ENCODE measurements at places on chromosomes 6 and 20. TPM values are rescaled to one million over a fixed set of nuclear protein-coding genes. Genes with fewer than 3 reads are reported as not detected.

Gene TOX2
- 0.83 TPM for total RNA-seq

Gene ELMO2
- total RNA-seq = 44.0 TPM

Gene FUCA2
- total RNA-seq = 22.0 TPM

Gene CSTF1
- total RNA-seq = 35.0 TPM

Gene PI3
- 45.4 TPM for total RNA-seq

Gene MRS2
- 23.0 TPM for total RNA-seq

Gene CD109
- 82.5 TPM for total RNA-seq

Gene HLA-DRB5
- not detected for total RNA-seq

Gene FRS3
- 4.5 TPM for total RNA-seq

Gene TMEM170B
- total RNA-seq = 0.83 TPM

Gene GMPR
- 0.51 TPM for total RNA-seq

Gene ATAT1
- 5.2 TPM for total RNA-seq

Gene LAMA2
- 0.50 TPM for total RNA-seq

Gene RNF8
- total RNA-seq = 15.2 TPM

Gene BHLHE23
- total RNA-seq = not detected

Gene CFAP61
- total RNA-seq = 0.67 TPM

- DNase-seq = no peak
These were observed 116.7 kb downstream of the JPH2 start for GRCh38 chr20:44070139-44070900.

DNA sequence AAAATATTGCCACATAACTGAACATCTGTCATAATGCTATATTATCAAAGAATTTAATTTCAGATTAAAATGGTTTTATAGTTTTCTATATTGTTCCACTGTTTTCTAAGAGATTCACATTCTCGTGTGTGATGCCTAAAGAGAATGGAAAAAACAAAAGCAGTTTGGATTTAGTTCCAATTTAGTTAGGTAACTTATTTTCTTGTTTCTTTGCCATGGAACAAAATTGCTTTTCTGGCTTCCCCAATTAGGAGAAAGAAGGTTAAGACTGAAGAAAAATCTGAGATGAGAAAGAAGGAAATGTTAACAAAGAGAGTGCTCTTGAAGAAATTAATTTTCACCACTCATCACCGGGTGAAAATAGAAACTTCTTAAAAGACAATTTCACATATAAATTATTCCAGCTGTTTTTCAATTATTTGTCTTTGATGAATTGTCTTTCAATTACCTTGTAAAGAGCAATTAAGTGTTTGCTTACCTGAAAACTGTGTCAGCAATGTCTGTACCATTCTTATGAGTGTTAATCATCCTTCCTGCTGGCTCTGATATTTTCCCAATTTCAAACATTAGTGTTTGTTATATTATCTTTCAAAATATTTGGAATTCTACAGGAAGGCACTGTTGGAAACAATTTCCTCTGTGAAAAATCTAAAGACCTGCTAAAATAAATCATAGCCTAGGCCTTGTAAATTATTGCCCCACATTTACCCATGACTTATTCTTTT is 19.5 kb downstream of the PHACTR2 start:
- DNase-seq = no peak

- no peak for DNase-seq
These were observed 44.4 kb upstream of the MAP7 start for GRCh38 chr6:136594671-136595070.

DNA sequence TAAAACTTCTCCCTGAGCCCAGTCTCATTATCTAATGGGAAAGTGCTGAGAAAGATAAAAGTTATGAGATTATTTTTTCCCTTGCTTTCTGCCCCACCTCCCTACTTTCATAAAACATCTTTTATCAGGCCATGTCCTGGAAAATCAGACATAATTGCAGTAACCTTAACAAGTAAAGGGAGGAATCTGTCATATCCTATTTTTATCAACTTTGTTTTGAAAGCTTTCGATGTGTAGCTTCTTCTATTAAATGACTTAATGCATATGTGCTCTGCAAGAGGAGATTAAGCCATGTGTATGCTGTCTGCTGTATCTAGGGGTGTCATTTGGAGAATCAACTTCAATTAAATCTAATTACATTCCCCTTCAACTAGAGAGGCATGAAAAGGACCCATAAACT is 408.9 kb downstream of the CBLN4 start:
- DNase-seq = no peak

DNA sequence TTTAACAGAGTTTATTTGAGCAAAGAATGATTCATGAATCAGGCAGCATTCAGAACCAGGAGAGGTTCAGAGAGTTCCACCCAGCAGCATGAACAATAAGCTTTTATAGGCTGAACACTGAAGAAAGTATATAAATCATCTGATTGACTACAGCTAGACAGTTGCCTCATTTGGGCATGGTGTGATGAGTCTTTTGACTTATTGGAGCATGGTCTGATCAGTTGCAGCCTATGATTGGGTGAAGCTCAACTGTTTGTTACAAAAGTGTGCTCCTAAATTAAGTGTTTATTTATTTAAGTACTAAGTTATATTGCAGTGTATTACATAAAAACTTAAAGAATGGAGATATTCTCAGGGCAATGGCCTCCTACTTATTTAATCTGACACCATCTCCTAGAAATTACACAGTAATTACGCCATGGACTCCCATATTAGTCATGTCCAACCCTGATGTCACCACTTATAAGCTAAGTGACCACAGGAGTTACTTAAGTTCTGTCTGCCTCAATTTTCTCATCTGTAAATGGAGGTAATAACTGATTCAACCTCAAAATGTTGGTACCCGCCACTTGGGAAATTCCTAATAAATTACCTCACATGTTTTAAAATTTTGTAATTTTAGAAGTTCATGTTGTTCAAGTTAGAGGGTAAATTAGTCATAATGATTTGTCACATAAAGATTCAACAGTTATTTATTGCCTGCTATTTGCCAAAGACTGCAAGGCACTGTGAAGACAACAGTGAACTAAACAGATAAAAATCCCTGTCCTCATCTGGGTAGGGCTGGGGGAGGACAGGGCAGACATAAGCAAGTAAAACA is 15.2 kb upstream of the ROS1 start:
- DNase-seq = peak; percentile 98

- no peak for DNase-seq
These were observed 3.0 kb downstream of the VSTM2L start for GRCh38 chr20:37905671-37906613.

DNA sequence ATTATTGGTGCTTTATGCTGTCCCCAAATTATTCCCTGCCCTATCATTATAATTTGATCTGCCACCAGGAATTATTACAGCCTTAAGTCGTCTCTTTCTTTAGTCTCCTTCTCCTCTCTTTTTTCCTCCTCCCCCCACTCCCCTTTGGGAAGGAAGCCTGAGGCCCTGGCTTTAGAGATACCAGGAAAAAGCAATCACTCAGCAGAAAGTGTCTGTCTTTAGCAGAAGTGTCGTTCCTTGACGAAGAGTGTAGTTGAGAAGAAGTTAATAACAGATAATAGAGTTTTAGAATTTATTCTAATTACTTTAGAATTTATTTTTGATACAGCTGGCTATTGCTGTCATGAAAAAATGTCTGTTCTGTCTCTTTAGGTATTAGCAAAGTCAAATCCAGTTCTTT is 16.5 kb downstream of the LIN28B start:
- no peak for DNase-seq

GRCh38 chr6:61977947-61978346 is 308.1 kb downstream of the KHDRBS2 start:
- DNase-seq = no peak

DNA sequence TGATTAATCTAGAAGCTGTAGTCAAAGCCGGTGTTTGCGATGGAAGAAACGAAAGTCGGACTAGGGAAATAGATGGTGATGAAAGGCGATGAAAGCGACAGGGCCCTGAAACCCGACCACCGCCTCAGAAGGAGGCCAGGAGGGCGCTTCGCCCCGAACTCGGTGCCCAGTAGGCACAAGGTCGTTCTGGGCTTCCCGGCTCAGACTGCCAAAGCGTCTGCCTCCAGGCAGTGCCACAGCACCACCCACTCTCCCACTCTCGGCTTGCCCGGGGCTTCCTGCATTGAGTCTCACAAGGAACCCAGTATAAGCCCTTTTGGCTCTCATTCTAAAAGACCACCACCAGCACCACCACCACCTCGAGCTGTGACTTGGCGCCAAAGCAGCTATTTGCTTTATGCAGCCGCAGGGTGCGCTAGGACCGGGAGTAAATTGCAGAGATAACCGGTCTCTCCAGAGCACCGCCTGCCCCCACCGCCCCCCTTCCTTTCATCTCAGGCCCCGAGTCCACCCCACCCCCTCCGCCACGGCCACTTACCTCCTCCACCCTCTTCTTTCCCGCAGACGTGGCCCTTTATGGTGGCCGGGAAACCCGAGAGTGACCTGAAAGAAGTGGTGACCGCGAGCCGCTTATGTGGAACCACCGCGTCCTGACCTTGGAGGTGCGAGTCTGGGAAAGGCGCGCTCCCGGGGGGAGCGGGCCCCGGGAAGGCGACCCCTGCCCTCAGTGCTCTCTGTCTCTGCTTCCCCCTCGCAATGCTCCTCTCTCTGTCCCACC is 2.4 kb downstream of the TCF21 start:
- no peak for DNase-seq

GRCh38 chr6:131811500-131811899 is 3.7 kb downstream of the ENPP1 start:
- DNase-seq = no peak

GRCh38 chr6:77487808-77488425 is 24.6 kb upstream of the HTR1B start:
- DNase-seq = no peak

DNA sequence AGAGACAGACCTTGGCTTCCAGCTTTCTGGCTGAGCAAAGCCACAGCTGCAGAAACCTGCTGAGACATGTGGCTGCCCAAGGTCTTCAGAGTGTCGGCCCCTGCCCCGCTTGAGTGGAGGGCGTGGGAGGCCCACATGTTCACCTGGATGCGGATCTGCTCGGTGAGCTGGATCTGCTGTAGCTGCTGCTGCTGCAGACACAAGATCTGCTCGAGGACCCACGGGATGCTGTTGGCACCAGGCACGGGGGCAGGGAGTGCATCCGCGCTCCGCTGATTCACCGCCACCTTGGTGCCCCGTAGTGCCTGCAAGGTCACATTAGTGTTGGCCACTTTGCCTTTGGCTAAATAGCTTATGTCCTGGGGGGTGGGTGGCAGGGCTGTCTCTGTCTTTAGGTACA is 10.7 kb downstream of the SALL4 start:
- no peak for DNase-seq

DNA sequence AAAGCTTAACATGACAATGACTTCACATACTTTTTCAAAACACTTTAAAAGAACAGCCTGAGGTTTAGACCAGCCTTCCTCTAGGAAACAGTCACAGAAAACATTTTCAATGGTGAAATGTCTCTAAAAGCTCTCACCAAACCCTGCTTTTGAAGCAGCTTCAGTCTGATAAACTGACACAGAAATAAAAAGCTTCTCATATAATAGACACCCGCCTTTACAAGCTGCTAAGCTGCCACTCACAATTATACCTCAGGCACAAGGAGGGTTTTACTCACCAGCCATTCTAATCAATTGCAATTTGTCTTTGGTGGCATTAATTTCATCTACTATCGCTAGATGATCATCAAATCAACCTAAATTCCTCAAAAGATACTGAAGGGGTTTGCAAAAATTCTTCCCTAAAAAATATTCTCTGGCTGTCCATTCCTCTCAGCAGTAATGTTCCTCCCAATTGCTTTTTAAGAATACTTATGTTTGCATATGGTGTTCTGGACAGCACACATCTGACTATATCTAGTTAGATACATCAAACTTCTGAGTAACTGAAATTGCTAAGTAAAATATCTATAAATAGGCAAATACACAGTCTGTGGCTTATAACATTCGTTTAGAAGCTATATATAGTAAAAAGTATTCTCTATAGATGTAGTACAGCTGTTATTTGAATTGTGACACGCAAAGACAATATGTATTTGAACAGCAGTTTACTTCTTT is 29.4 kb downstream of the KIF13A start:
- no peak for DNase-seq

- no peak for DNase-seq
These were observed 35.2 kb upstream of the BLCAP start for GRCh38 chr20:37562695-37563480.

DNA sequence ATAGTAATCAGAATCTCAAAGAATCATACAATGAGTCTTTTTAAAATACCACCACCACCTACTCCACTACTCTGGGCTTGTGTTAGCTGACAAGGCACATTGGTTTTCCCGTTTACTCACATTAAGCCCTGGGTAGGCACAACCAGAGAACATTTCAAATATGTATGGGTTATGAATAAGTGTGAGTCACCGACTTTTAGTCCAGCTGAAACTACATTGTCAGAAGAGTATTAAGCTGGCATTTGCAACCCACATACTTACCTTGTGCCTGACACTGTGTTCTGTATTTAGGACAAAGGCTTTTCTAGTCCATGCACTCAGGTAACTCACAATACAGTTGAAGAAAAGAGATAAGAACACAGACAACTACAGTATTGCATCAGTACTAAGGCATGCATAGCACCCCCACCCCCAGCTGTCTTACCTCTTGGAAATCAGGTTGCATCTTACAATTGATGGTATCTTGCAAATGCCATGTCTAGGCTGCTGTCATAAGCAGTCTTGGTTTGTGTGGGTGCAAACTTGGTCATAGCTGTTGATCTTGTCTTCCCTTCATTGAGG is 40.3 kb upstream of the AHI1 start:
- DNase-seq = peak; percentile 90

DNA sequence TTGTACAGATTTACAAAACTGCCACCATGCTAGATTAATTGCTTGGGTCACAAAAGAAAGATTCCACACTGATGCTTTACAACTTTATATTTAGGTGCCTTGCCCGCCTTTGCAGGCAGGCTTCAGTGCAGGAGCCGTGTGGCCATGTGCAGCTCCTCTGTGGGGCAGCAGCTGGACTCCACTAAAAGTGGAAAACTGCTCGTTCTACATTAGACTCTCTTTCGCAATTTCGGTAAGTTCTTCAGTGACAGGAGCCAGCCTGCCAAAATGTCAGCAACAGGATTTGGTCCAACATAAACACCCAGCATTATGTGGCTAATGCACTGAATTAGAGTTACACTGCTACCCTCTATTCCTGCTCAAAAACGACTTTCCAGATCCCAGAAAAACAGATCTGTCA is 174.4 kb upstream of the KCNK16 start:
- DNase-seq = no peak

Data from mammary epithelial cell (primary cell).